Activated T-helper 17 cell treated with anti-CD3 and anti-CD28 coated beads, Interleukin-2, amount 50 U/mL, for 72 hours (primary cell): ENCODE measurements at places on chromosomes 16 and 17. TPM values are rescaled to one million over a fixed set of nuclear protein-coding genes. Genes with fewer than 3 reads are reported as not detected.

KRT25 gene
- not detected for total RNA-seq

CARD14 gene
- total RNA-seq = not detected

TMEM95 gene
- total RNA-seq = 0.22 TPM

TENT4B gene
- total RNA-seq = 31.5 TPM

RAB11FIP4 gene
- 19.7 TPM for total RNA-seq

TLCD3B gene
- total RNA-seq = 7.4 TPM

ZDHHC1 gene
- 0.52 TPM for total RNA-seq

- H3K36me3 ChIP-seq = peaks cover 18% of the 10 kb centered on the region
- H3K4me1 ChIP-seq = peaks cover 25% of the 10 kb centered on the region
- H3K27ac ChIP-seq = peak overlapping the region; percentile 68
These were observed 161.3 kb downstream of the RPTOR start for GRCh38 chr17:80705988-80706387.

- H3K4me1 ChIP-seq = no peaks in the 10 kb centered on the region
- H3K27me3 ChIP-seq = peaks cover 2% of the 10 kb centered on the region
- no peak overlapping the region for H3K27ac ChIP-seq
- no peak overlapping the region for H3K4me3 ChIP-seq
- H3K36me3 ChIP-seq = no peaks in the 10 kb centered on the region
These were observed 571.0 kb upstream of the EEF2KMT start for GRCh38 chr16:5668553-5668952.

- H3K4me1 ChIP-seq = peaks cover 36% of the 10 kb centered on the region
- ATAC-seq = no peak
- peak overlapping the region; percentile 90 for H3K4me3 ChIP-seq
- peaks cover 62% of the 10 kb centered on the region for H3K36me3 ChIP-seq
- peak overlapping the region; percentile 89 for H3K27ac ChIP-seq
- no peaks in the 10 kb centered on the region for H3K27me3 ChIP-seq
These were observed 1.2 kb downstream of the SEC14L1 start for GRCh38 chr17:77141846-77142449.

DNA sequence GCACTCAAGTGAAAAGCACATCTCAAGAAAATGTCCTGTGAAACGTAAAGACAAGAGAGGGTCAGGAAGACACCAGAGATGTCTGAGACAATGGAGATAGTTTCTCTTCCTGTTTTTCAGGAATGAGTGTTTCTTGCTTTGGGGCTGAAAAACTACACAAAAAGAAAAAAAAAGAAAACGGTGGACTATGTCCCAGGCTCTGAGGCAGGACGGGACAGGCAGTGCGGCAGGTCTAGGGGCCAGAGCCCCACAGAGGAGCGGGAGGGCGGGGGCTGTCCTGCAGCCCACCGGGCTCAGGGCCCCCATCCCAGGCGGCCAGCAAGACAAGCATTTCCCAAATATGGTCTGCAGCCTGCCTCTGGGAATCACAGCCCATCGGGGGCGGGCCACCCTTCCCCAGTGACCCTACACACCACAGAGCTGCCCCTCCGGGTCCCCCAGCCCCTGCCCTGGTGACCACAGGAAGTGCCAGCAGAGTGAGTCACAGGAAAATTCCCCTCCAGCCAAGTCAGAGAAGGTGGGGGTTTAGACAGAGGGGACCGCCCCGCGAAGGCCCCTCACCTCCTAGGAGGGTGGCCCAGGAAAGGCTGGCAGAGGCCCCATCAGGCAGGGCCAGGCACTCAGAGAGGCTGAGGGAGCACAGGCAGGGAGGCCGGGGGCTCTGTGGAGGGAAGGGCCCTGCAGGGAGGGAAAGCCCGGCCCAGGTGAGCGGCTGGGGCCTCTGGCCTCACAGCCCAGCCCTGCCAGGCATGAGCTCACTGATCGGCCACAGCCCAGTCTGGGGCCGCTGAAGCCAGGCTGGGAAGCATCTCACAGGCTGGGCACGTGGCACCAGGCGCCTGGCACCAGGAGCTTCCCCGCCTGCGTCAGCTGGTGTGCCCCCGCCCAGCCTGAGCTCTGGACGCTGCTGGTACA lies 6.3 kb downstream of the BCAR1 start:
- H3K27me3 ChIP-seq = no peaks in the 10 kb centered on the region
- ATAC-seq = no peak
- H3K27ac ChIP-seq = peak overlapping the region; percentile 70
- H3K4me3 ChIP-seq = no peak overlapping the region
- H3K4me1 ChIP-seq = no peaks in the 10 kb centered on the region
- no peaks in the 10 kb centered on the region for H3K36me3 ChIP-seq

GRCh38 chr16:21302898-21303528 lies 24.9 kb upstream of the CRYM start:
- ATAC-seq = peak; percentile 47
- peak overlapping the region; percentile 89 for H3K4me3 ChIP-seq
- no peaks in the 10 kb centered on the region for H3K36me3 ChIP-seq
- peaks cover 7% of the 10 kb centered on the region for H3K27me3 ChIP-seq
- peaks cover 17% of the 10 kb centered on the region for H3K4me1 ChIP-seq
- H3K27ac ChIP-seq = no peak overlapping the region

DNA sequence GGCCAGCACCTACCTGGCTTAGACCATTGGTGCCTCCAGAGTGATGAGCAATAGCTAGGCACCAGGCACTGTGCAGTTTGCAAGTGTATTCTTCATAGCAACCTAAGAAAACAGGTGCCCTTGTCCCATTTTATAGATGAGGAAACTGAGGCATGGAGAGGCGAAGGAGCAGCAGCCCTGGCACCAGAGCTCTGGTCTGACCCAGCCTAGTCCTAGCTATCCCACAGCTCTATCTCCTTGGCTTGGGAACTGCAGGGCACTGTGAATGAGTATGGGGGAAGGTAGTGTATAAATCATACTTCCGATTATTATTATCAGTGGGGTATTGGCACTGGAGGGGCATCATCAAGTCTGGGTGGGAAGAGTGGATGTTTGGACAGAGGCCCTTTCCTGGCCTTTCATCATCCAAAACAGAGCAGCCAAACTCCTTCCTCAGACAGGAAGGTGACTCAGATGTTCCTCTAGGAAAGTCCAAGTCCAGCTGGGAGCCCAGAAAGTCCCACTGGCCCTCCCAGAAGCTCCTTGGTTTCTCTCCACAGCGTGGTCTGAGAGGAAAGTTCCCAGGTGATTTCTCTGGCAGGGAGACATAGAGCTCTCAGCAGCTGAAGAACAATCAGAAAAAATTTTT lies 32.0 kb upstream of the PLLP start:
- H3K27ac ChIP-seq = peak overlapping the region; percentile 6
- H3K27me3 ChIP-seq = no peaks in the 10 kb centered on the region
- H3K4me1 ChIP-seq = peaks cover 12% of the 10 kb centered on the region
- ATAC-seq = no peak
- H3K36me3 ChIP-seq = no peaks in the 10 kb centered on the region
- no peak overlapping the region for H3K4me3 ChIP-seq

DNA sequence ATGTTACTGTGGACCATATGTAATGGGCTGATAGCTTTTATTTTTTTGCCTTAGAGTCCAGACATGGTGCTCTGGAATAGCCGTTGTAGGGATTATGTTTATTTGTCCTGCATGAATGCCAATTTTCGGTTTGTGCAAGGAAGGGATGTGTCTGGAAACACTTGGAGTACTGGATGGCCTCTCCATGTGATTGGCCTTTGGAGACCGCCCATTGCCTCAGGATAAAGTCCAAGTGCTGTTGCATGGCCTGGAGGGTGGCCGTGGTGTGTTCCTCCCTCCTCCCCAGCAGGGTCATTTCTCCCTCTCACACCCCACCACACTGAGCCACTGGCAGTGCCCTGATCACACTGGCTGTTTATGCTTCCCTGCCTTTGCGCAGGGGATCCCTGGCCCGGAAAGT lies 93.9 kb downstream of the MSI2 start:
- peak overlapping the region; percentile 52 for H3K27ac ChIP-seq
- peaks cover 73% of the 10 kb centered on the region for H3K36me3 ChIP-seq
- H3K4me3 ChIP-seq = no peak overlapping the region
- ATAC-seq = no peak
- no peaks in the 10 kb centered on the region for H3K27me3 ChIP-seq

DNA sequence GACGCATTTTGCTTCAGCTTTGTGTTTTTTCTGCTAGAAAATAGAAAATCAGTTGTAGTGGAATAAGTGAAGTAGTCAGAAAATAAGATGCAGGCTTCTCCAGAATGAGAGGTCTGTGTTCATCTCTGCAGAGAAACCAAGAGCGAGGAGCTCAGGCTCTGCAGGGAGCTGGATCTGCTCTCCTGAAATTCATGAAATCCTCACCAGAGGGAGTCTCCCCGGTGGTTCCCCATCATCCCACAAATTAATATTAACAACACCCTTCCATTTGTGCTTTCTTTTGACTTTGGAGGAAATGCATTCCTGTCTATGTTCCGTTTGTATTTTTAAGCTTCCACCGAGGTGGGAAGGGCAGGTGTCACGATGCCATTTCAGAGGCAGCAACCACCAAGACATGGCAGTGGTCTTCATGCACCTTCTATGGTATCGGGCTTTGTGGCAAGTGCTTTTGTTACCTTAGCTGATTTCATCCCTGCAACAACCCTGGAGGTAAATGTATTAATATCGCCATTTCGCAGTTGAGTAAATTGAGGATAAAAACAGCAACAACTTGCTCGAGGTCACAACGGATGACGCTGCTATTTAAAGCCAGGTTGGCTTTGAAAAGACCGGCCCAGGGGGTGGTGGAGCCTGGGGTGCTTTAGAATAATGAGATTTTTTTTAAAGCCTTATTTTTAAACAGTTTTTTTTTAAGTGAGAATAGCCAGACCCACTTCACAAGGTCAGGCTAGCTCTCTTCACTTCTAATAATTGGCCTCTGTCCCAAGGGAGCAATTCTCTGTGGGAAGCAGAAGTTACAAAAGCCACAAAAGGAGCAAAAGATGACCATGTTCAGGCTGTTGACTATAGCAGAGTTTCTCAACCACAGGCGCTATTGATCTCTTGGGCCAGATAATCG lies 367.6 kb upstream of the ERCC4 start:
- no peak for ATAC-seq
- no peaks in the 10 kb centered on the region for H3K27me3 ChIP-seq
- H3K4me1 ChIP-seq = no peaks in the 10 kb centered on the region
- no peaks in the 10 kb centered on the region for H3K36me3 ChIP-seq

DNA sequence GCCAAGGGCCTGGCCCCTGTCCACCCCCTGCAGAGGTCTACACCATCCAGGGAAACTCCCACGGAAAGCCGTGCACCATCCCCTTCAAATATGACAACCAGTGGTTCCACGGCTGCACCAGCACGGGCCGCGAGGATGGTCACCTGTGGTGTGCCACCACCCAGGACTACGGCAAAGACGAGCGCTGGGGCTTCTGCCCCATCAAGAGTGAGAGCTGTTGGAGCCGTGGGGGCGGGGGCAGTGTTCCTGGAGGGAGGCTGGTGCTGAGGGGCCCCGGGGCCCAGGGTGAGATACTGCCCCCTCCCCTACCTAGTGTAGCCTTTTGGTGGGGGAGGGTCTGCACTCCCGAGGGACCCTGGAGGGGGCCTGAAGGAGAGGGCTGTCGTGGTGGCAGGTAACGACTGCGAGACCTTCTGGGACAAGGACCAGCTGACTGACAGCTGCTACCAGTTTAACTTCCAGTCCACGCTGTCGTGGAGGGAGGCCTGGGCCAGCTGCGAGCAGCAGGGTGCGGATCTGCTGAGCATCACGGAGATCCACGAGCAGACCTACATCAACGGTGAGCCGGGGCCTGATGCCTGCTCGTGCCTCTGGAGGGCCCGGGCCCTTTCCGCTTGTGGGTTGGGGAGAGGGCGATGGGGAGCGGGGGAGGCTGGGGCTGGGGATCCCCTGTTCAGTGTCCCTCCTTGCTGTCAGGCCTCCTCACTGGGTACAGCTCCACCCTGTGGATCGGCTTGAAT lies 38.8 kb downstream of the MRC2 start:
- no peaks in the 10 kb centered on the region for H3K4me1 ChIP-seq
- H3K27ac ChIP-seq = no peak overlapping the region
- H3K4me3 ChIP-seq = no peak overlapping the region
- H3K36me3 ChIP-seq = no peaks in the 10 kb centered on the region
- H3K27me3 ChIP-seq = no peaks in the 10 kb centered on the region

DNA sequence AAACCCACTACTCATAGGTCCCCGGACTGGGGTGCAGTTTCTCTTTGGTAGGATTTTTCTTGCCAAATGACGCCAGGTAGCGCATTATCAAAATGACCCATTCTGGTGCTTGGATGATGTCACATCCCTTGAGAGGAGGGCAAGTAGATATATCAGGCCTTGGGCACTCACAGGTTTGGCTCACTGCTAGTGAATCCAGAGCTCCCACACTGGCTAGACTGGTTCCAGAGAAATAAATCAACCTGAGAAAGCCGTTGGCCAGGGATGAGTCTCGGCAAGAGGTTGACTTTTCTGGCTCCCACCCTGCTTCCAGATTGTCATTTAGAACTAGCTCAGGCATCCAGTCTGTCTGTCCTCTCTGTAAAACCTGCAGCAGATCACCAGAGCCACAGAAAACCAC lies 188.4 kb upstream of the MAF start:
- H3K4me3 ChIP-seq = no peak overlapping the region
- no peaks in the 10 kb centered on the region for H3K36me3 ChIP-seq
- ATAC-seq = no peak
